HS-27A (cell line): ENCODE measurements at places on chromosomes 1 and 21.

- no peak for DNase-seq
Observed at GRCh38 chr1:14571810-14572767, 26.4 kb upstream of the KAZN start.

DNA sequence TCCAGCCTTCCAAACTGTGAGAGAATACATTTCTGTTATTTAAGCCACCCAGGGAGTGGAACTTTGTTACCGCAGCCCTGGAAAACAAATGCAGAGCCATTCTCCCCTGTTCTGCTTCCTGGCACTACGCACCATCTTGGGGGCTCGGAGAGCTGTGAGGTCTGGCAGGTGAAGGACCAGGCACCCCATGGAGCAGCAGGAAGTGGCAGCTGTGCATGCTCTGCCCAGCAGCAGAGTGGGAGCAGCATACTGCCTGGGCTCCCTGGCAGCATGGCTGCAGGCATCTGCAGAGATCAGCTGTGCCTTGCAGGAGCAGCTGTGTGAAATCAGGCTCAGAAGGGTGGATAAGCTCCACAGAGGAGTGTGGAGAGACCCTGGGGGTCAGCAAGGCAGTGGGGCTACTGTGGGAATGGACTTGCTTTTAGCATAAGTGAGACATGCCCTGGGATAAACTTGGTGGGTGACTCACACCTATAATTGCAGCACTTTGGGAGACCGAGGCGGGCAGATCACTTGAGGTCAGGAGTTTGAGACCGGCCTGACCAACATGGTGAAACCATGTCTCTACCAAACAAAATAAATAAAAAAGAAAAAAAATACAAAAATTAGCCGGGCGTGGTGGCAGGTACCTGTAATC lies 17.7 kb upstream of the ZSCAN20 start:
- DNase-seq: no peak

GRCh38 chr1:11058595-11059154 lies 1.1 kb downstream of the SRM start:
- DNase-seq: no peak

GRCh38 chr1:158149577-158150269 lies 31.0 kb upstream of the CD1D start:
- peak; percentile 82 for DNase-seq

GRCh38 chr1:39509360-39510009 lies 18.0 kb downstream of the BMP8A start:
- no peak for DNase-seq

DNA sequence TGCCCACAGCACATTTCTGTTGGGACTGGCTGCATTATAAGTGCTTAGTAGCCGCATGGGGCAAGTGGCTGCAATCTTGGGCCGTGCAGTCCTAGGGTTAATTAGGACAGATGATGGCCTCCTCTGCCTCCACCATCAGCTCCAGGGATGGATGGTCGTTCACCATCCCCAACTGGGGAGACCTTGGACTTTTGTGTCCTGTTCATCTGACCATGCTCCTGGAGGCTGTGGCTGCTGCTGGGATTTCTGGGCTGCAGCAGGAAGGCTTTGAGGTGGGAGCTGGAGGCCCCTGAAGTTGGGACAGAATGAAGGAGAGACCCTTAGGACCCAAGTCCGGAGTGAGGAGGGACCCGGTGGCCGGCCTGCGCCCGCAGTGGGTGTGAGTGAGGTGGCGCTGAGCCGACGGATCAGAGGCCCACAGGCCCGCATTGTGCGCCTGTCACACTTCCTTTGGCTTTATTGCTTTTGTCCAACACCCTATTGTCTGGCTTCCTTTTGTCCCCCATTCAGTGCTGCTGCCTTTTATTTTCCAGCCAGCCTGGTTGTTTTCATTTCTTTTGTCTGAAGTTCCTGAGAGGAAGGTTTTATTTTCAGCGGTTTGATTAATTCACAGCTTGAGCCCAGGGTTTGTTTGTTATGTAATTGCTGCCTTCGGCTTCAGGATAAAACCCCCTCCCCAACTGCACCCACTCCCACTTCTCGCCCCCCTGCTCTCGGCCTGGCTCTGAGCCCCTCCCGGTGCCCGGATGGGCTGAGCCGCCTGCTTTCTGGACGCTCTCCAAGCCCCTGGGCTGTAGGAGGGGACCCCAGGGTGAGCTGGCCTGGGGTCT lies 35.6 kb downstream of the SOX13 start:
- no peak for DNase-seq

DNA sequence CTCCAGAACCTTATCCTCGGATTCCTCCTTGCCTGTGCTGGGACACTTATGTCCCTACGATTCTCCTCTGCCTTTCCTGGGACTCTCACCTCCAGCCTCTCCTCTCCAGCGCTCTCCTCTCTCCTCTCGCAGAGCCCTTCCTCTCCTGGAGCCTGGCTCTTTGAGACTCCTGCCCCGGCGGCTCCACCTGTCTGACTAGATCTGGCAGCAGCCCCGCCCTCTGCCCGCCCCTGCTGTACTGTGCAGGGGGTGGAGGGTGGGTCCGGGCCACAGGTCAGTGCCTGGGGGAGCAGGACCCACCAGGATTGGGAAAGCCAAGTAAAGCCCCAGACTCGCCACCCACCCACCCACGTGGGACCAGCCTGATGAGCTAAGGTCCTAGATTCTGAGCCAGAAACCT lies 1.6 kb downstream of the ELOVL1 start:
- DNase-seq: no peak

- DNase-seq: no peak
Observed at GRCh38 chr1:75130865-75131564, 3.2 kb upstream of the LHX8 start.

- no peak for DNase-seq
Observed at GRCh38 chr1:245520611-245521010, 365.8 kb downstream of the KIF26B start.

GRCh38 chr1:167854184-167854583 lies 59.8 kb downstream of the ADCY10 start:
- DNase-seq: no peak

GRCh38 chr1:61618755-61619154 lies 106.2 kb downstream of the TM2D1 start:
- DNase-seq: no peak

DNA sequence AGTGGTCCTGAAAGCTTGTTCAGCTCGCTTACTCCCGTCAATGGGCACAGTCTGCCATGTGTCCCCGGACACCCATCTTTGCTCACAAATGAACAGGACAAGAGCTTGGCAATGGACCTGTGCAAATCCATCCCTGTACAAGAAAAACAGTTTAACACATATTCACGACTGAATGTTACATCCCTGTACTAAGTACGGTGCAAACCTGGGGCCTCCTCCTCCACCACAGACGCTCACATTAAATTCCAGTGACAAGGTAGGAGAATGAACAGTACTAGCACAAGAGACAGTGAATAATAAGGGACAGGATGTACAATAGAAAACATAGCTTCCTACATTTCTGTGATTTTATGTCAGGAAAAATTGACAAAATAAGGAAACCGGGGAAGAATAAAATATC lies 187.7 kb downstream of the ASTN1 start:
- DNase-seq: no peak

DNA sequence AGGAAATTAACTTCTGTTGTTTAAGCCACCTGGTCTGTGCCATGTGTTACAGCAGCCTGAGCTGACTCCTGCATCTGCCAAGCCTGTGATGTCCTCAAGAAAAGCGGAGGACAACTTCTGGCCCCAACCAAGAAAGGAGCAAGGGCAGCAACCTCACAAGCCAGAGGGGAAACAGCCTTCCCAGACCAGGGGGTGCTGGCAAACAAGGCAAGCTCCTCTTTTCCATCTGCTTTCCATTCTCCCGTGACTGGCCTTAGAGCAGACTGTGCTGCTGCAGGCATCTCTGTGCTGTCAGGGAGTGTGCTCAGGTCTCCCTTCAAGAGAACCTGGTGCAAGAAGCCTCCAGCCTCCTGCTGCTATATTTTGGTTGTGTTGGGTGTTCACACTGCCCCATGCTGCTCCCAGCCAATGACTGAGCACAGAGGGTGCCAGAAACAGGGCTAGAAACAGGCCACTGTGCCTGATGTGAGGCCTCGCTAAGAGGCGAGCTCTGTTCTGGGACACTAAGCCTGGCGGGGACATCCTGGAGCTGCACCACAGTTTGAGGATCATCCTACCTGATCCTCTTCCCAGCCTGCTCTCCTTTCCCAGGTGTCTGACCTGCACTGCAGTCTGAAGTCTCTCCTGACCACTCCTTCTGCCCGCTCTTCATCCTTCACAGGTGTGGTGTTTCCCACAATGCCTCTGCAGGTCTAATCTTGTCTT lies 27.5 kb upstream of the SLAMF9 start:
- no peak for DNase-seq

GRCh38 chr1:115506518-115506917 lies 135.3 kb upstream of the VANGL1 start:
- no peak for DNase-seq

DNA sequence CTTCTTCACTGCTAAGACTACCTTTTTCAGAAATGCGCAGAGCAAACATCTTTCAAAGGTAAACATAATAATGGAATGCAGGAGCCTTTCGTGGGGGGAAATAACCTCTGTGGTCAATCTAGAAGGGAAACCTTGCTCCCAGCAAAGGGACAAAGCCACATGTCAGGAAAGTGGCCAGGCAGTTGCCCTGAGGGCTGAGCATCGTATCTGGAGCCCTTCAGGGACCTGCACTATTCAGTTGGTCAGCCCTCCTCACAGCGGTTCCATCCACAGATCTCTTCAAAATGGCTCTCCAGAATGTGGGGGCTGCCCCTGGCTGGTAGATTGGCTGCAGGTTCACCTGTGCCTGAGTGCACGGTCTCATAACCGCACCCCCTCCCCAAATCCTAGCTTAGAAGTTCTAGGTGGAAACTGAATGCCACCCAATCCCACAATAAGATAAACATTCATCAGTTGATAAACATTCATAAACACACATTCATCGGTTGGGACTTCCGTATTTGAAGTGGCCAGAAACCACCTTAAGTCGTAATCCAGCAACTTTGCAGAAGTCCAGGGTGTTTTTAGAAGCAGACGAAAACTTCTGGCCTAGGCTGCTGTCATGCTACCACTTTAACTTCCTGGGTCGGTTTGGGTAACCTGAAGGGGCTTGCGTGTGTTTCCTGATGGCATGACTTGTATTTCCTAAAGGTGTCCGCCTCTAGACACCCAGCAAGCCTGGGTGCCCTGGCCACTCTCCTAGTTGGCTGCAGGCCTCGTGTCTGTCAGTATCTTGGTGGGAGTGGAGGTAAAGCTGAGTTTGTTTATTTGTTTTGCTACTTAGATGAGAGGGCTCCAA lies 50.5 kb downstream of the RASSF5 start:
- no peak for DNase-seq

DNA sequence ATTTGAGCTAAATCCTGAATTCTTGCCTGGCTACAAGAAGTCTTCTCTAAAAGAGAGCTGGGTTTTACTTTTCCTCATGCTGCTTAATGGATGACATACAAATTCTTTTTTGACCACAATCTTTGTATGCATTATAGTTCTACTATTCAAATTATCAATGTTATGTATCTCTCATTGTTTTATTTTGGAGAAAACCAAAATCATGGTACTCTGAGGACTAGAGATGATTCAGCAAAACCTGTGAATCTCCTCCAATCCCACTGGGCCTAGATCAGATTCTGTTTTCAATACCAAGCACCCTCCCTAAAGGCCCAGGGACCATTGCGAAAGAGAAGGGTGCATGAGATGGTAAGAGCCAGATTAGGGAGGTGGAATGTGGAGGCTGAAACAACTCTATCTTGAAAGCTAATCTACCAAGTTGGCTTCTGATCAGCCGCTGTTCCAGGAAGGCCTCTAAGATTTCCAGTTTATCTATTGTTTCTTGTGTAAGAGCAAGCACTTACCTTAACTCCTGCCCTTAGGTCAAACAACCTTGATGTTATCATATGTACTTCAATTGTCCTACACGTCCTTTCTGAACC lies 547.2 kb downstream of the PLPP3 start:
- no peak for DNase-seq

DNA sequence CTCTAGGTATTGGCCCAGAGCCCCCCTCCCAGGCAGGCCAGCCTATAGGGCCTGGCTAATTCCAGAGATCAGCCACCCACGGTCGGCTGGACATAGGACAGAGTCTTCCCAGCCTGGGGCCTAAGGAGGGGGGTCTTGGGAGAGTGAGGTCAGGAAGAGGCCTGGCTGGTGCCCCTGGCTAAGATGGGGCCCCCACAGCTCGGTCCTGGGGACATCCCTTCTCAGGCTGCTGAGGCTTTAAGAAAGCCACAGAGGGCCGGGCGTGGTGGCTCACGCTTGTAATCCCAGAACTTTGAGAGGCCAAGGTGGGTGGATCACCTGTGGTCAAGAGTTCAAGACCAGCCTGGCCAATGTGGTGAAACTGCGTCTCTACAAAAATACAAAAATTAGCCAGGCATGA lies 2.5 kb downstream of the C1orf167 start:
- no peak for DNase-seq

DNA sequence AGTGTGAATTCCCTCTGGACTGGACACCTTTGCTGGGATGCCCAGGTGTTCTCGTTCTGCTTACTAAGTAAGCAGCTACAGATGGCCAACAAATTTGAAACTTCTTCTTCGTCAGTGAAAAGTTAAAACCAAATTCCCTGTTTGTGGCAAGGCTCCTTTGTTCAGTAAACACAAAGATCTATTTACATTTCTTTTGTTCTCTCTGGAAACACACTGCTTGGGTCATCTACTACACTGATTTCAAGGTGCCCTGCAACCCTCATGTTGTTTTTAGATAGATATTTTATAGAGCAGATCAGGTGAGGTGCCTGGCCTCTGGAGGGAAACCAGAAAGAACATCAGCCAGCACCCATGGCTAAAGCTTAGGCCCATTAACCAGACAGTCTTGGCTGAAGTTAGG lies 157.2 kb upstream of the UBE2U start:
- DNase-seq: no peak

DNA sequence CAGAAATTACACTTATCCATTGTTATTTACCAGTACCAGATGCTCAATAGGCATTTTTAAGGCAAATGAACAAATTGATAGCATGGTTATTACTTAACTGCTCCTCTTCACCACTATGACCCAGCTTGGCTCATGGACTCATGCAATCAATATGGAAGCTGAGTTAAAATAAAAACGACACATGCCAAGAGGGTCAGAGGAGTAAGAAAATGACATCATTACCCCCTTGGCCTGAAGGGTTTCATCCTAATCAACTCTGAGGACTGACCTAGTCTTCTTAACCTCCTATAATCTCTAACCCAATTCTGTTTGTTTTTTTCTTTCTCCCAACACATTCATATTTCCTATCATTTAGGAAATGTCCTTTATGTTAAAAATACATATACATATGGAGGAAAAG lies 41.6 kb downstream of the IRF2BP2 start:
- DNase-seq: no peak

GRCh38 chr1:150843474-150843873 lies 32.9 kb downstream of the ARNT start:
- no peak for DNase-seq
